ENCODE measurements at places on chromosomes 11 and 22.

DNA sequence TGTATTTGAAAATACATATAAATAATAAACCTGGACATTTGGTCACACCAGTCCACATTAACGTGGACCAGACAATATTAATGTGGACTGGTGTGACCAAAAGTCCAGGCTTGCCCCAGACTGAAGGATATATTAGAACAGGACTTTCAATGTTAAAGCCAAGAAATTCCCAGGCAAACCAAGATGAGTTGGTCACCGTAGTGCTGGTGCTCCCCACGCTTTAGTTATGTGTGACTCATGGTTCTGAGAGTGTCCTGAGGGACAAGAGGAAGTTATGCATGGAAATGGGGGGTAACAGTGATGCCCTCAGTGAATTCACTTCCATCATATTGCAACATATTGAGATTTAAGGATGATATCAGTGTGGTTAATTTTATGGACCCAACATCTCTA, 31.4 kb downstream of the POU2AF1 start:
- DNase-seq = no peak

- DNase-seq = no peak
Measured at GRCh38 chr11:21492931-21493330, 700.0 kb upstream of the ANO5 start.

DNA sequence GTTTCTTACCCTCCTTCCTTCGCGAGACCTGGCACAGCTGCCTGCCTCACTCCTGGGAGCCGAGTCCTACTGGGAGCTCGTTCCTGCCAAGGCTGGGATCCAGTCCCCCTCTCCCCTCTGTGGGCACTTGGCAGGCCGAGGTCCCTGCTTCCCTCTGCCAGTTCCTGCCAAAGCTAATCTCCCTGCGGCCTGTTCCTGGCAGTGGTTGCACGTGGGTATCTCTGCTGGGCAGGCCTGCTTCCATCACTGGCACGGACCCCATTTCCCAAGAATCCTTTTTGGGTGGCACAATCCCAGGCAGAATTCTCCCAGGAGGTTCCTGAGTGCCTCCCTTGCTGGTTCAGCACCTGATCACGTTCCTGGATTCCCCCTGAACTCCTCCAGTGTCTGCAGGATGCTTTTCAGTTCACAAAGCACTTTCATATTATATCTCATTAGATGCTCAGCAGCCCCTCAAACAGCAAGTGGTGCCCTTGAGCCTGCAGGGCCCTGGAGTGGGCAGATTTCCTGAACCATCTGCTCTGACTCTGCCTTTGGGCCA, 96.5 kb downstream of the RRM1 start:
- no peak for DNase-seq

- DNase-seq = no peak
Measured at GRCh38 chr11:42337786-42338455, 878.5 kb upstream of the LRRC4C start.

DNA sequence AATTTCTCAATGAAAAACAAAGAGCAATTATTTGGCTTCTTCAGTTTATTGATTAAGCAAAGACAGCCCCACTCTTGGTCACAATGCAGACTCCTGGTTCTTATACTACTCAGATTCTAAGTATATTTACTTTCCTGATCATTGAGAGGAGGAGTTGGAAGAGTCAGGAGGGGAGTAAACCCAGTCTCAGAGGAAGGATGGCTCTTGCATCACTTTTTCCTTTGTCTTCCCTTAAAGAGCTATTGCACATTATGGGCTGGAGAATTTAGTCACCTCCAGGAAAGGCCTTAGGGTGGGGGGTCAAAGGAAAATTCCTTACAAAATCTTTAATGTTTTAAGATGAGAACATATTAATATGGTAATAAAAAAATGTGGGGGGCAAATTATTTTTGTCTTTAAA, 8.1 kb downstream of the SLC17A6 start:
- DNase-seq = no peak

GRCh38 chr22:47110817-47111443, 348.5 kb downstream of the TBC1D22A start:
- DNase-seq = peak; percentile 13
